ENCODE measurements at places on chromosomes 1 and 21.

- no peak for DNase-seq
These were observed 68.9 kb downstream of the LRRC8C start for GRCh38 chr1:89701746-89702241.

DNA sequence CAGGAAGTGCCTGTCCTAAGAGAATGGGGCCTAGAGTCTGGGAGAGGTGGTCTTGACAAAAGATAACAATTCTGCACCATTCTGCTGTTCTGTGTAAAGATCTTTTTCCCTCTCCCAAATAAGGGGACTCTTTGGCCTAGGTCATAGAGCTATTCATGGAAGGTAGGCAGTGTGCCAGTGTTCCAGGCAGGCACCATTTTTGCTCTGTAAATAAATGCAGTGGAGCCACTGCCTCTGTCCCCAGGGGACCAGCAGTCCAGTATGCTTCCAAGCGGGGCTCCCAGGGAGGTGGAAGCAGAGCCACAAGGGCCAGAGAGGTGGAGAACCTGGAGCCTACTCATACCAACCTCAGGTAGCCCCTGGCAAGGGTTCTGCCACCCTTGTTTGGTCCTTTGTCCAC, 25.9 kb downstream of the KCNA2 start:
- no peak for DNase-seq

- no peak for DNase-seq
These were observed at the start of gene KRTAP10-10 for GRCh38 chr21:44637018-44637850. TSS of gene KRTAP10-10 (plus strand) at chr21:44637356. CDS start at chr21:44637418, 62 bp downstream.

GRCh38 chr21:16176570-16176969, 446.8 kb downstream of the USP25 start:
- no peak for DNase-seq

GRCh38 chr1:105556266-105556665, 1500.2 kb upstream of the PRMT6 start:
- DNase-seq = no peak

GRCh38 chr1:228936881-228937280, 201.6 kb downstream of the RHOU start:
- no peak for DNase-seq

DNA sequence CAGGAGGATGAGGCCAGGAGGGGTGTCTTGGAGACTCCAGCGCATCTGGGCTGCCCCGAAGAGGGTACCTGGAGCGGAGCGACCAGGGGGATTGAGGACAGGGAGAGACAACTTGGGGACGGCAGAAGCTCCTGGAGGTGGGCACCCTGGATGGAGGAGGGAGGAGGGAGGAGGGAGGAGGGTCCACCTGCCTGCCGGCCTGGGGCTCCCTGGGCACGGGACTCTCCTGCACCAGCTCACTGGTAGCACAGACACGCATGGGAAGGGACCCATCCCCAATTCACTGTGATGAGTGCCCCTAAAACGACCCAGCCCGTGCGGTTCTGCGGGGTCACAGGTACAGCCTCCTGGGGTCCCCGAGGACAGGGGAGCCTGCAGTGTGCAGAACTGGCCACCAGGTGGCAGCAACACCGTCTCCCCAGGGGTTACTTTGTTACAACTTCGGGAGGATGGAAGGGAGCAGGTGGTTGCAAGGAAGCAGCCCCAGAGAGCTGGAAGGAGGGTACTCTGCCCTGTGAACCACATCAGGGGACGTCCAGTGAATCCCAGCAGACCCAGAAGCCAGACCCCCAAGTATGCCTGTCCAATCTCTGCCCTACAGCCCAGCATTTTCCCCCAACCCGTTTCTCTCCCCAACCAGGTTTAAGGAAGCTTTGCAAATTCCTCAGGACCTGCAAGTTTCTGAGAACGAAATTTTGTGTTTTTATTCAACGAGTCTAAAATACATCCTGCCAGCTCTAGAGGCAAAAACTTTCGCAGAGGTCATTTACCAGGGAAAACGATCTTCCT, 482.4 kb downstream of the NPHP4 start:
- peak; percentile 44 for DNase-seq

- no peak for DNase-seq
These were observed 81.9 kb upstream of the EDN2 start for GRCh38 chr1:41566274-41566885.

GRCh38 chr1:166479052-166479631, 312.3 kb upstream of the FAM78B start:
- peak; percentile 27 for DNase-seq

DNA sequence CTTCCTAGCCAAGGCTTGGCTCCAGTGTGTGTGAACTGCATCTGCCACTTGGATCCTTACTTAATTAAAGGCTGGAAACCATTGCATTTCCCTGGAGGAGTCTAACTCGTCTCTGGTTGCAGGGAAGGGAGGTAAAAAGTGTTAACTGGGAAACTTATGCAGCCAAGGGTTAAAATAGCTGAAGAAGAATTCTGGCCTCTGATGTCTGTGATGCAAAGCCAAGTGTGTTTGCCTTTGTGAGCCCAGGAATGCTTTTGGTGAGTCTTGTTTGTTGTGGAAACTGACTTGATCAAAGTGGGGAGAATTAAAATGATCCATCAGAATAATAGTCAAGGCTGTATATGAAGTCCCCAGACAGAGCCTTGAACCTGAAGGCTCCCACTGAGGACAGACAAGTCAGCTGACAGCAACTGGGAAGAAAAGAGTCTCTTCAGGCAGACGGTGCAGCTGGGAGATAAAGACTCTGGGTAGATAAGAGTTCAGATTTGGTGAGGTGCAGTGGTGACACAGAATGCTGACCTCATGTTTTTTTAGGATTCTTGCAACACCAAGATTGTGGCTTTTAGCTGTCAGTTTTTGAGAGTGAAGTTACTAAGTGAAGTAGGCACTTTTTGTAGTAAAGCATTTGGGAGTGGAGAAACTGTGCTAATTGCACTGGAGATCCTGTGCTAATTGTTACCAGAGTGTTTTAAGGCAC, 59.5 kb upstream of the WLS start:
- DNase-seq = no peak

DNA sequence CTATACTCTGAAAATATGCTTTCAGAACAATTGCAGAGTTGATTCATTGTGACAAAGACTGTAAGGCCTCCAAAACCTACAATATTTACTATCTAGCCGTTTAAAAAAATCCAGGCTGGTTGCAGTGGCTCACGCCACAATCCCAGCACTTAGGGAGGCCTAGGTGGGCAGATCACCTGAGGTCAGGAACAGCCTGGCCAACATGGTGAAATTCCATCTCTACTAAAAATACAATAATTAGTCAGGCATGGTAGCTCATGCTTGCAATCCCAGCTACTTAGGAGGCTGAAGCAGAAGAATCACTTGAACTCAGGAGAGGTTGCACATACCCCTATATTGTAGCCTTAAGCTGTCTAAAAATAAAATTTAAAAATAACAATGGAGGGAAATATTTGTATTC, 5.3 kb upstream of the TFF2 start:
- DNase-seq = no peak

GRCh38 chr1:76048219-76048618, 26.3 kb upstream of the ST6GALNAC3 start:
- DNase-seq = no peak

DNA sequence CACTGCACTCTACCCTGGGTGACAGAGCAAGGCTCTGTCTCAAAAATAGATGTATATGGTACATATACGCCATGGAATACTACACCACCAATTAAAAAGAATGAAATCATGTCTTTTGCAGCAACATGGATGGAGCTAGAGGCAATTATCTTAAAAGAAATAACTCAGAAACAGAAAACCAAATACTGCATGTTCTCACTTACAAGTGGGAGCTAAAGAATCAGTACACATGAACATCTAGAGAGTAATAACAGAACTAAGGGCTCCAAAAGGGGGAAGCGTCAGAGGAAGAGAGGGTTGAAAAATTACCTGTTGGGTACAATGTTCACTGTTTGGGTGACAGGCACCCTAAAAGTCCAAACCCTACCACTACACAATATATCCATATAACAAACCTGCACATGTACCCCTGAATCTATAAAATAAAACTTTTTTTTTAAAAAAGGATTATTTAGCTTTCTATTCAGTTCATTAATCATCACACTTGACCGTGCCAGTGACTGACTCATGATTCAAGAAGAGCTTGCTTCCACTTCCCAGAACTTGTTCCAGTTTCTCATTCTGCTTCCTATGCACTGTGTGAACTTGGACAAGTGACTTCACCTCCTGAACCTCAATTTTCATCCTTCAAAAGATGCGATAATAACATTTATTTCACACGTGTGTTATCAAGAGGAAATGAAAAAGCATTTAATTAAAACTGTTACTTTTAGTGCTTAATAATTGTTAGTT, 109.6 kb downstream of the PLPP3 start:
- DNase-seq = no peak

GRCh38 chr1:114609026-114609425, 27.6 kb upstream of the BCAS2 start:
- DNase-seq = no peak

- DNase-seq = no peak
These were observed 46.8 kb downstream of the SCP2 start for GRCh38 chr1:52973841-52974240.

GRCh38 chr1:3333903-3334302, 120.6 kb upstream of the ARHGEF16 start:
- DNase-seq = no peak

GRCh38 chr1:209751627-209752231, 4.1 kb upstream of the TRAF3IP3 start:
- no peak for DNase-seq

- DNase-seq = no peak
These were observed 119.6 kb upstream of the BRINP3 start for GRCh38 chr1:190597294-190597693.

DNA sequence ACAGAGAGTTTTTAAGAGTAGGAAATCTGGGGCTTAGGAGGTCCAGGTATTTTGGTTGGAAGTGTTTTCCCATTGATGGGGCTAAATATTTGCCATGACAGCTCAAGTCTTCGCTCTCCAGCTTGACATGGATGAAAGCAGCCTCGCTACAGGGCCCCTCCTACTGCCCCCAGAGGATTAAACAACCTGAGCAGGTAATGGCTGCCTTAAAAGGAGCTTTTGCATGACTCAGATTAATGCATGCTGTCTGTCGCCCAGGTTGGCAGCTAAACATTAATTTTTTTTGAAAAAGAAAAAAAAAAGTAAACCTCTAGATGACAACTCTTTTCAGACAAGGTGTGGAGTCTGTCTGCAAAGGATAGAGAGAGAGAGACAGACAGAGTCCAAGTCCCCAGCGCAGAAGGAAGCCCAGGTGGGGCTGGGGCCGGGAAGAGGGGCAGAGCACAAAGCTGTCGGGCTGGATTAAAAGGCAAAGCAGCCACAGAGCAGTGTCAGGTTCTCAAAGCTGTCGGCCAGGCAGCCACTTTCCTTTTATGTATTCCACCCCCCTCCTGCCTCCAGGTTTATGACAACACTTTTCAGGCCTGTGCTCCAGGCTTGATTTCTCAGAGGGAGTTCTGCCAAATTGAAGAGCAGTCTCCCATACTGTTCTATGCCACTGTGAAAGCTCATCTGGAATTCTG, 127.9 kb downstream of the CLIC6 start:
- no peak for DNase-seq

- DNase-seq = no peak
These were observed 36.3 kb downstream of the DHCR24 start for GRCh38 chr1:54850737-54851136.

- no peak for DNase-seq
These were observed 5.0 kb downstream of the DNAJC16 start for GRCh38 chr1:15531682-15532081.

DNA sequence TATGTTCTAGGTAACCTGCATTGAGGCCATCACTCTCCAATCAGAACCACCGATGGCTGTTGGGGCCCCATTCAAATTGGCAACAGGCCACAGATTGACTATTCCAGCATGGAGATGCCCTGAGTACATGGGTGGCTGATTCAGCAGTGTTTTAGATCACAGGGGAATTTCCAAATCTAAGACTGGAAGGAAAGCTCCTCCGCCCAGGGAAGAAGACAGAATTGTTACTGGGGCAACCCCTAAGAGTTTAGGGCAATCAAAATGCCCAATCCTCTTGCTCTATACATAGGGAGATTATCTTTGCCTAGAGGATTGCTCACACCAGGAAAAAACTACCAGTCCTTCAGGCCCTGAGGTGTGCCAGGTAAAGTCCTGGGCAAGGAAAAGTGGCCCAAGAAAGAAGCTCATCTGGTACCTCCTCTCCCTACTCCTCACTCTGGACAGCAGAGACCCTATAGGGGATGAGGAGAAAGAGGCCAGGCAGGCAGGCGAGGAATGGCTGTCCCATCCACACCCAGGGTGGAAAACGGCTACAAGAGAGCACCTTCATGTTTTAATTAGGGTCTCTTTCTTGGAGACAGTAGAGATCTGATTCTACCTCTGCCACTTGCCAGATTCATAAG, 5.8 kb downstream of the S100A8 start:
- DNase-seq = no peak

- DNase-seq = no peak
These were observed 7.7 kb downstream of the IL23R start for GRCh38 chr1:67173988-67174387.

DNA sequence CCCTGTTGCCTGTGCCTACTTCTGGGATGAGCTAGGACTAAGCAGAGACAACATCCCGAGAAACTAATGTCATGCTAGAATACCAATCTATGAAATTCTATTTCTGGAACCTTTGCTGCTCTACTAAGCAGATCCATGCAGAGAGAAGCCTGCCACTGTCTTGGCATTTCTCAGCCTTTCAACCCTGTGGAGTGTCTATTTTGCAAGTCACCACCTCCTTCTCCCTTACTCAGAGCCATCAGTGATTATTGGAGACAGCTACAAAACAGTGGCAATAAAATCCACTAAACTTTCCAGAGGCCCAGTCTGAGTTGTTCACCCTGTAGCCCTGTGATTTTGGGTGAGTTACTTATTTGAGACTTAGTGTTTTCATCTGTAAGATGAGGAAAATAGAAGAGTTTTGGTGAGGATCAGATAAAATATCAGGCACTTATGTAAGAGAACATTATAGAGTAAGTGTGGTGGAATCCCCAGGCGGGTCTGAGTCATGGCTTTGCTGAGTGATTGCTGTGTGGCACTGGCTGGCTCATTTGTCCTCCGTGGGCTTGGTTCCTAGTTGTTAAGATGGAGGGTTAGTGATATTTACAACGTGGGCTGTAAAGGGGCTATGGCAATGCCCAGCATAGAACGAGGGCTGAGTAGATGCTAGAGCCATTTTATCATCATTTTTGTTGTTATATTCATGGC, 61.1 kb downstream of the FMN2 start:
- no peak for DNase-seq

GRCh38 chr1:23100074-23100748, 68.4 kb downstream of the LUZP1 start:
- DNase-seq = peak; percentile 56

- DNase-seq = no peak
These were observed 76.9 kb downstream of the FH start for GRCh38 chr1:241442686-241443085.

GRCh38 chr21:33011462-33011861, 14.3 kb upstream of the OLIG2 start:
- DNase-seq = no peak

GRCh38 chr1:170513138-170513537, 18.8 kb upstream of the GORAB start:
- DNase-seq = no peak

- DNase-seq = no peak
These were observed 7.1 kb upstream of the MROH9 start for GRCh38 chr1:170927955-170928840.

- DNase-seq = no peak
These were observed 189.7 kb downstream of the SEC16B start for GRCh38 chr1:177780096-177780700.
